Heart left ventricle (tissue), 16 donors: ENCODE measurements at places on chromosomes 16 and 17. TPM values are rescaled to one million over a fixed set of nuclear protein-coding genes. Genes with fewer than 3 reads are reported as not detected.

DNA sequence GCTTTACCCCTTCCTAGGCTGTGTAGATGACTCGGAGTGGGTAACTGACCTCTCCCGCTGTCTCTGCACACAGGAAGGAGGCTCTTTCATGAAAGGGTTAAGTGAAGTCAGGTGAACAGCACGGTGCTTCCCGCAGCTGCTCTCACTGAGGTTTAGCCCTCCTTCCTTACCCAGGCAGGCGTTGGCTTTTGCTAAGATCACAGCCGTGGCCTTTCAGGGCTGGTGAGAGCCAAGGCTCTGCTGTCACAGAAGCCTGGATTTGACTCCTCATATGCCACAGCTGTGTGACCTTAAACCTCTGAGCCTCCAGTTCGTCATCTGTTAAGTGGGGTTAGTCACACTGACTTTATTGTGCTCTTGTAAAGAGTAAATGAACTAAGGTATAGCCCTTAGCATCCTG lies 90.9 kb upstream of the PLCG2 start:
- DNase-seq = no peak

DNA sequence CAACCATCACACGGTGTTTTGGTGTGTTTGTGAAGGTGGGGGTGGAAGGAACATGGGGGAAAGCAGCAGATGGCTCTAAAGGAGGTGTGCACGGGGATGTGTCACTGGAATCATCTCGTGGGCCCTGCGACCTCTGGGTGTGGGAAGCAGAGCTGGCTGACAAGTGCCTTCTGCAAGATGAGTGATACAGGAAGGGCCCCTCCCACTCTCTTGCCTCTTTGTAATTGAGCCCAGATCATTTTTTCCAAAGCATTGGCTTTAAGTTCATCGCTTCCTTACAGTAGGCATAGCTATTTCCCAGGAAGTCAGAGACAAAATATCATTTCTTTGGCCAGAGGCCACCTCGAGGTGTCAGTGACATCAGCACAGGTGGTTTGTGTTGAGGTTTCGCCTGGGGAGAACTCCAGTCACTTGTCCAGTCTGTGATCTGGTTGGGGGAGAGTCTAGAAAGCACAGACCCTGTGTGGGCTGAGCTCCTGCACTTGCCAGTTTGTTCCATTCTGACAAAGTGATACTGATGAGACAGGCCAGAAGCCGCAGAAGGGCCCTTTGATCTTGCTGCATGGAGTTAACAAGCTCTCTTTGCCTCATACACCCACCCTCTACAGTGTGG lies 20.6 kb upstream of the SNTB2 start:
- no peak for DNase-seq

DNA sequence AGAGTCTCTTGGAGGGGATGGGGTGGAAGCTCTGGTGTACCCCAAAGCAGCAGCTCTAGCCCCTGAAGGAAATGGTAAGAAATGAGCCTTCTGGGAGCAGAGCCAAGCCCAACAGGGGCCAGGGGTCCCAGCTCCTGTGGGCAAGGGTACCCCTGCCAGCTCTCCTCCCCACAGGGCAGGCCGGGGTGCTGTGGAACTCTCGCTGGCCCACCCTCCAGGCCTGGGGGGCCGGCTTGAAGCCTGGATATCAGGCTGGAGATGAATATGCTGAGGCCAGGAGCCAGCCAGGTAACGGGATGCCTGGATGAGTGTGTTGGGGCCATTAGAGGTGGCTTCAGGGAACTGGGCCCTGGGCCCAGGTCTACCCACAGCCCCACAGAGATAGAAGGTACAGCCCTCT lies 12.2 kb upstream of the CLDN9 start:
- DNase-seq = no peak

GRCh38 chr17:73065376-73065775 lies 27.1 kb downstream of the SLC39A11 start:
- no peak for DNase-seq

DNA sequence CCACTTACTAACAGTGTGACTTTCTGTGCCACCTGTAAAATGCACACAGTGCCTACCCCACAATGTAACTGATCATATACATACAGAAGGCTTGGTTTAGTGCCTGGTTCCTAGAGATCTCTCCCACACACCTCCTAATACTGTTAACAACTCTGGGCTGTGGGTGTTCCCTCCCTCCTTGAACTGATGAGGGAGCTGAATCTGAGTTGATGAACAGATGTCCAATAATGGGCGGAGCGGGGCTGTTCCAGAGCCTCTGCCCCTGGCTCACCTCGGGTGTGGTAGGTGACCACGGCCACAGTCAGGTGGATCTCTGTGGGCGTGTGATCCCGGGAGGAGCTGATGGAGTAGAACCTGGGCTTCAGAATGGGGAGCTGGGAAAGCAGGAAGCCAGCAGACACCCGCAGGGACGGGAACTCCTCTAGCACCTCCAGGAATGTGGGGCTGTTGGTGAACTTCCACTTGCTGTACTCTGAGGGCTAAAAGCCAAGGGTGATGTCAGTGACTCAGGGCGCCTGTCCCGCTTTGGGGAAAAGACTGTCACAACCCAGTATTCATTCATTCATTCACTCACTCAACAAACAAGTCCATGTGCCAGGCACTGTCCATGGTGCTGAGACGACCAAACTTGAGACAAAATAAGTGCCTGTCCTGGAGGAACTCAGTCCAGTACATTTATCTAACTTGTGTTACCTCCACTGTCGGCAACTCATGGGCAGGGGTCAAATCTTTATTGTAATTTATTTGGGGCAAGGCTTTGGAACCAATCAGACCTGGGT lies 37.6 kb downstream of the NOS2 start:
- no peak for DNase-seq

- DNase-seq = no peak
These were observed 185.6 kb upstream of the TNRC6C start for GRCh38 chr17:77772899-77773358.

- DNase-seq = peak; percentile 49
These were observed 4.4 kb downstream of the KDM6B start for GRCh38 chr17:7838090-7839075.

- DNase-seq = no peak
These were observed 1.2 kb downstream of the CPD start for GRCh38 chr17:30379903-30380381.

DNA sequence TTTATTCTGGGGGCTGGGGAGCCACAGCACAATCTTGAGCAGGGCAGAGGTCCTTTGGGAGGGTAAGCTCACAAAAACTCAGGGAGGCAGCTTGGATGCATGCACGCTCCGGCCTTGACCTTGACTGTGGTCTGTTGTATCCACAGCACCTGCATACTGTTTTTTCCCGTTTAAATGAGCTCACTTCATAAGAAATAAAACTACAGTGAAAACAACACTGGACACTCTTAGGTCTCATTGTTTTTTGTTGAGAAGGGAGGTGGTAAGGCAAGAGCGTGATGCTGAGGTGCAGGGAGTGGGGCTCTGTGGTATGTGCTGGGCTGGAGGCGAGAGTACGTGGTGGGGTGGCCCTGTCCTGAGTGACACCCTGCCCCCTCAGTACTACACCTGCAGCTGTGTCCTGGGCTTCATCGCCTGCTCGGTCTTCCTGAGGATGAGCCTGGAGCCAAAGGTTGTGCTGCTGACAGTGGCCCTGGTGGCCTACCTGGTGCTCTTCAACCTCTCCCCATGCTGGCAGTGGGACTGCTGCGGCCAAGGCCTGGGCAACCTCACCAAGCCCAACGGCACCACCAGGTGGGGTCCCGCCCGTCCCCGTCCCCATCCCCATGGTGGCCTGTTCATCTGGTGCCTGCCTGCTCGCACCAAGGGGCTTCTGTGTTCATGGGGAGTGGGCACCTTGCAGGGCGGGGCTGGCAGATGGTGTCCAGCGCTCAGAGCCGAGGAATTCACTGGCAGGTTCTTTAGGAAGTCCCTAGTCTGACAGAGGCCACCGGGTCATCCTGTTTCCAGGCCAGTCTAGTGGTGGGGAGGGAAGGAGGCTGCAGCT lies 44.2 kb downstream of the ADCY7 start:
- no peak for DNase-seq

C16orf74 gene
- total RNA-seq = 1.3 TPM

TEKT1 gene
- not detected for total RNA-seq

TERB1 gene
- total RNA-seq = not detected

MNT gene
- 9.3 TPM for total RNA-seq

PLA2G10 gene
- not detected for total RNA-seq

ATP2A1 gene
- total RNA-seq = not detected

KRTAP9-4 gene
- total RNA-seq = not detected

PPP1R27 gene
- not detected for total RNA-seq
